Neural crest cell (in vitro differentiated cells): ENCODE measurements at places on chromosomes 5 and 9. TPM values are rescaled to one million over a fixed set of nuclear protein-coding genes. Genes with fewer than 3 reads are reported as not detected.

LHX3 gene
- 0.07 TPM in 1 of 2 replicates, not detected in the other for total RNA-seq

CNOT6 gene
- 70.6 and 75.7 TPM in 2 replicates for total RNA-seq

PTGES2 gene
- 63.2 and 72.2 TPM in 2 replicates for total RNA-seq

PCBD2 gene
- total RNA-seq: 11.8 and 12.1 TPM in 2 replicates

DMRT3 gene
- not detected in 2 replicates for total RNA-seq

DNA sequence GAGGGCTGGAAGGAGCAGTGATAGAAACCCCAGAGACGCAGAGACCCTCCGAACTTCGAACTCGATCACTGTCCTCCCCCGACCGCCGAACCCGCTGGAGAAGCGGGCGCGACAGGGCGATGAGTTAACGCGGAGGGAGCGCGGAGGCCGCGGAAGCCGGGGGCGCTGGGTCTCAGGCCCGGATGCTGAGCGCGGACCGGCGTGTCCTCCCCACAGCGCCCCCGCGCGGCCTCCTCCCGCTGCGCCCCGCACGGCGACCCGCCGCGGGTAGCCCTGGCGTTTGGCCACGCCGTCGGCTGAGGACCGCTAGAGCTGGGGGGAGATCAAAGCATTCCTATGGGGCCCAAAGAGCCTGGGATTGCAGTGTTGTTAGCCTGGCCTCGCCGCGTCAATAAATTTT lies 7.7 kb upstream of the DMRT2 start:
- peak; percentile 62 for DNase-seq
- peaks cover 98% of the 10 kb centered on the region for H3K27me3 ChIP-seq
- H3K27ac ChIP-seq: no peak overlapping the region
- peak overlapping the region; percentile 78 for H3K4me3 ChIP-seq
- H3K36me3 ChIP-seq: no peaks in the 10 kb centered on the region

DNA sequence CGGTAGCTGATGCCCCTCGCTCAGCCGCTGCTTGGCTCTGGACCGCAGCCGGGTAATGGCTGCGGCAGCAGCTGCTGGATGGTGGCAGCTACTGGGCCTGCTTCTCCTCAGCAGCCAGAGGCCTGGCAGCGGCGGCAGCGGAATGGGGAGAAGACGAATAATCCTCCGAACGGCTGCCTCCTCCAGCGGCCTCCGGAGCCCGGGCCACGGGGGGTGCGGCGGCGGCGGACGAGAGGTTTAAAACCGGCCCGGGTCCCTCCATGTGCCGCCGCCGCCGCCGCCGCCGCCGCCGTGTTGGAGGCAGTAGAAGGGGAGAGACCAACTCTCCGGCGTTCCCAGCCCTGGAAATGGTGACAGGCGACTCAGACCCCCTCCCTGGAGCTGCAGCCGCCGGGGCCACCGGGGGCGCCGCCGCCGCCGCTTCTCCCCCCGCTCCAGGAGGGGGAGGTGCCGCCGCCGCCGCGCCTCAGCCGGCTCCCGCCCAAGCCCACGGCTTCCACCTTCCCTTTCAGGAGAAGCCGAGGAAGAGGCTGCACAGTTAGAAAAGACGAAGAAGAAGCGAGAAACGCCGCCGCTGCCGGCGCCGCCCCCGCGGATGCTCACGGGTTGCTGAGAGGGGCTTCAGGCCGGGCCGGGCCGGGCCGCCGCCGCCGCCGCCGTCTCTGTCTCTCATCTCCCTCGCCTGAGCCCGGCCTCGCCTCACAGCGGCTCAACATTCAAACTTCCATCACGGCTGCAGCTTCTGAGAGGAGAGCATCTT lies 118.4 kb upstream of the PRSS3 start:
- H3K27me3 ChIP-seq: no peaks in the 10 kb centered on the region
- peak overlapping the region; percentile 97 for H3K27ac ChIP-seq
- peaks cover 7% of the 10 kb centered on the region for H3K36me3 ChIP-seq
- peak; percentile 63 for DNase-seq

- no peak overlapping the region for H3K4me3 ChIP-seq
- no peaks in the 10 kb centered on the region for H3K27me3 ChIP-seq
- no peak overlapping the region for H3K27ac ChIP-seq
- no peak for DNase-seq
- peaks cover 16% of the 10 kb centered on the region for H3K4me1 ChIP-seq
Measured at GRCh38 chr9:136964171-136964689, 12.2 kb downstream of the LCN12 start.

GRCh38 chr9:123150708-123151503 lies 117.4 kb downstream of the GPR21 start:
- DNase-seq: no peak
- H3K4me3 ChIP-seq: no peak overlapping the region
- no peaks in the 10 kb centered on the region for H3K27me3 ChIP-seq
- H3K36me3 ChIP-seq: peaks cover 12% of the 10 kb centered on the region
- no peak overlapping the region for H3K27ac ChIP-seq
- H3K4me1 ChIP-seq: no peaks in the 10 kb centered on the region

DNA sequence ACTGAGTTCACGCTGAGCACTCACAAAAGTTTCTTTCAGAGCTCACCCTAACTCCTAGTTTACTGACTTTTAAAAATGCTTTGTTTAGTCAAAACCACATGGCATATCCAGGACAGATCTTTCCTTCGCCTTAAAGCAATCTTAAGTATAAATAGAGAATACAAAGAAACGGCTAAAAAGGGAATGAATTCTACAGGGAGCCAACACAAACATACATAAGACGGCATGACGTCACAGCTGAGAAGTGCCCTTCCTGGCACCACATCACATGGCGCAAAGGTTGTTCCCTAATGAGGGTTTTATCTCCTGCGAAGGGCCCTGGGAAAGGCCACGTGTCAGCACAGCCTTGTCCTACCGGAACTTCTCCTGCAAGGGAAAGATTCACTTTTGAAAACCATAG lies 141.3 kb downstream of the IRX1 start:
- no peak overlapping the region for H3K4me3 ChIP-seq

- H3K36me3 ChIP-seq: no peaks in the 10 kb centered on the region
- H3K4me1 ChIP-seq: peaks cover 12% of the 10 kb centered on the region
- H3K4me3 ChIP-seq: no peak overlapping the region
- no peak overlapping the region for H3K27ac ChIP-seq
- peaks cover 2% of the 10 kb centered on the region for H3K27me3 ChIP-seq
Measured at GRCh38 chr5:138588013-138588788, 13.0 kb upstream of the HSPA9 start.

DNA sequence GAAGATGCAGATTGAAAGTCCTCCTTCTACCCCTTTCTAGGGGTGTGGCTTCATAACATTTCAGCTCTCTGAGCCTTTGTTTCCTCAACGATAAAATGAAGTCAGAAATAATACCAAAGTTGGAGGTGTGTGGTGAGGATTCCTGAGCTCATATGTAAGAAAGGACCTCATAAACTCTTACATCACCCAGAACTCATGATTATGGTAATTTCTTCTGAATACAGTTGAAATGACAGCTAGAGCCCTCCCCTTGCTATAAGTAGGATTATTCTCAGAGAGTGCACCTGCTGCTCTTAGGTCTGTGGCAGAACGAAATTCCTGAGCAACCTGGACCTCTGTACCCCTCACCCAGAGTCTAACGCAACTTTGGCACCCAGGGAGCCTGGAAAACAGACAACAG lies 291.4 kb upstream of the KLF4 start:
- no peak overlapping the region for H3K27ac ChIP-seq
- no peak overlapping the region for H3K4me3 ChIP-seq
- H3K4me1 ChIP-seq: no peaks in the 10 kb centered on the region
- H3K27me3 ChIP-seq: no peaks in the 10 kb centered on the region

- no peaks in the 10 kb centered on the region for H3K4me1 ChIP-seq
- no peaks in the 10 kb centered on the region for H3K27me3 ChIP-seq
- H3K36me3 ChIP-seq: peaks cover 30% of the 10 kb centered on the region
- no peak overlapping the region for H3K4me3 ChIP-seq
Measured at GRCh38 chr9:133770076-133770777, 32.1 kb upstream of the SARDH start.

DNA sequence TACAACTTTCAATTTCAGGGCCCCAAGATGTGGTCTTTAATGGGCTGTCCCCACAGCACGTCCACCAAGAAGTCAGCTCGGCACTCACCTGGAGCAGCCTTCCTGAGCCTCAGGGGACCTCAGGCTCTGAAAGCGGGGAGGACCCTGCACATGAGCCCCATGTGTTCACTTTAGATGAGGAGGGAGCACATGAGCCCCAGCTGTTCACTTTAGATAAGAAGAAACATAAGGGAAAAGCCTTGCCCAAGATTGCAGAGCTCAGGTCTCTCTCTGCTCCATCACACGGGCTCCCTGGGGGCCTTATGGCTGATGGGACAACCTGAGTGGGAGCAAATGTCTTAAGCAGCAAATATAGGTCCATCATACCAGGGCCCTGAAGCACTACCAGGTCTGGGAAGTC lies 56.4 kb downstream of the NIPSNAP3B start:
- no peak for DNase-seq
- H3K27me3 ChIP-seq: no peaks in the 10 kb centered on the region
- no peak overlapping the region for H3K4me3 ChIP-seq
- H3K36me3 ChIP-seq: peaks cover 13% of the 10 kb centered on the region
- H3K27ac ChIP-seq: no peak overlapping the region
- H3K4me1 ChIP-seq: no peaks in the 10 kb centered on the region

DNA sequence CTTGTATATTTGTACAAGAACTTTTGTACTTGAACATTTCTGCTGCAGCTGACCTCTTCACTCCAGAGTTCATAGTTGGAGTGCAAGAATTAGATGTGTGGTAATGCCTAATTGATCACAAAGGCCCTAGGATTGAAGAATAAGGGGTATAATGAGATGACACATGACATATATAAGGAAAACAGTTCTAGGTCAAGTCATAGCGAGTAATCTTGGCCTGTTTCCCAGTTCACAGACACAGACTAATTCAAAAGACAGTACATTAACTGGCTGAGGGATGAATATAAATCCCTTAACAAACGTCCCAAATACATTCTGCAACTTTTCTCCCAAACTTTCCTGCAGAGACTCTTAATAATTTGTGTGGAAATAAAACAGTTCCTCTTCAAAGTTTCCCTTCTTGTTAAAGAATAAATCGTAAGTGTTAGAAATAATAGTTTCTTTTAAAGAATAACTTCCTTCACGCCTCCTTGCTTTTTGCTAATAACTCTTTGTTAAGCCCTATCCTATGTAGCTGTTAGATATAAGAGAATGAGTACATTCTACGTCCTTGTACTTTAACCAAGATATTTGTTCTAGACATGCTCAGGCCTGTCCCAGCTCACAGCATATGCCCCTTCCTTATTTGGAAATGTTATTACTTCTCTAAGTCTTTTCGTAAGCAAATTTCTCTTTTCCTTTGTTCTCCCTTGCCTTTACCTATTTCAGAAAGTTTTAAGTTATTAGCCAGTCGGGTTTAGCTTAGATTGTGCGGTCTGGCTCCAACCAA lies 556.4 kb upstream of the CTNND2 start:
- no peaks in the 10 kb centered on the region for H3K27me3 ChIP-seq
- no peaks in the 10 kb centered on the region for H3K36me3 ChIP-seq
- no peak for DNase-seq
- no peaks in the 10 kb centered on the region for H3K4me1 ChIP-seq
- no peak overlapping the region for H3K27ac ChIP-seq

DNA sequence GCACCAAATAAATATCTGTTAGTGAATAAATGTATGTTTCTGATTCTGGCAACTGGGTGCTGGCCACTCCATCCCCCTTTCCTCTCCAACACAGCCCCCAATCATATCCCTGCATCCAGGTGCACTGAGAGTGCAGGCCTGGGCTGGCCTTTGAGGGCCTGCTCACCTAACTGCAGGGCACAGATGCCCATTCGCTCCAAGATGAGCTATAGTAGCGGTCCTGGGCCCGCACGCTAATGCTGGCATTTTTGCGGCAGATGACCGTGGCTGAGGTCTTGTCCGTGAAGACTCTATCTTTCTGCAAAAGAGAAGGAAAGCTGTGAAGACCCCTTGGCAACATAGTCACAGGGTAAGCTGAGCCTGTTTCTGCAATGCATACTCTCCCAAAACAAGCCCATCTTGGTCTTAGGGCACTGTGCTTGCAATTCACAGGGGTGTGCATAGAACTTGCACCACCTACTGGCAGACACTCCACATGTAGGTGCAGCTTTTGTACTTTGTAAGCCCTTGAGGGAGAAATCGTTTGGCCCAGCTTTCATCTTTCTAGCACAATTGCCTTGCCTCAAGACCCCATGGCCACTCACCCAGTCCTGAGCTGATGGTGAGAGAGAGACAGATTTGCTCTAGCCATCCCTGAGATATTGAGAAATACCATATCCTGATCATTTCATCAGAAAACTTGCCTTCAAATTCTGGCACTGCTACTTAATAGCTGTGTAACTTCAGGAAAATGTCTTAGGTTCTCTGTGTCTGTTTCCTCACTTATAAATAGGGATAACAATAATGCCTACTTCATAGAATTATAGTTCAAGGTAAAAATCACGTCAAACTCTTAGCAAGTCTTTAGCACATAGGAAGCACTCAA lies 13.5 kb downstream of the IL12B start:
- DNase-seq: peak; percentile 25
- no peaks in the 10 kb centered on the region for H3K36me3 ChIP-seq
- H3K27ac ChIP-seq: no peak overlapping the region
- peaks cover 49% of the 10 kb centered on the region for H3K27me3 ChIP-seq

GRCh38 chr5:10064546-10065195 lies 185.0 kb downstream of the ATPSCKMT start:
- H3K27ac ChIP-seq: peak overlapping the region; percentile 81
- H3K4me3 ChIP-seq: no peak overlapping the region
- H3K4me1 ChIP-seq: peaks cover 4% of the 10 kb centered on the region
- H3K27me3 ChIP-seq: no peaks in the 10 kb centered on the region
- H3K36me3 ChIP-seq: no peaks in the 10 kb centered on the region
- DNase-seq: no peak

DNA sequence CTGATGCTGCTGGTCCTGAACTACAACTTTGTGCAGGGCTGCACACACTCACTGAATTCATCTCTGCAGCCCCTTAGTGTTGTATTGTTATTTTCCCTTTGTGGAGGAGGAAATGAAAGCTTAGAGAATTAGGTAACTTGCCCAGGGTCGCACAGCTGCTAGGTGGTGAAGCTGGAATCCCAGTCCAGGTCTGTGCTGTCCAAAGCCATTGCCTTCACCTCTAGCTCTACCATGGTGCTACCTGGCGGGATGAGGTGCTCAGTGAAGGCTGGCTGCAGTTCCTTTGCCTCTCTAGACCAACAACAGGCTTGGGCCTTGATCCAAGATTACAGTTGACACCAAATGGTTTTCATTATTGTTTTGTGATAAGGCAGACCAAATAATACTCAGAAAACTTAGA lies 177.8 kb upstream of the PITX1 start:
- no peak overlapping the region for H3K4me3 ChIP-seq
- DNase-seq: no peak
- no peaks in the 10 kb centered on the region for H3K4me1 ChIP-seq
- no peak overlapping the region for H3K27ac ChIP-seq
- H3K27me3 ChIP-seq: peaks cover 15% of the 10 kb centered on the region

DNA sequence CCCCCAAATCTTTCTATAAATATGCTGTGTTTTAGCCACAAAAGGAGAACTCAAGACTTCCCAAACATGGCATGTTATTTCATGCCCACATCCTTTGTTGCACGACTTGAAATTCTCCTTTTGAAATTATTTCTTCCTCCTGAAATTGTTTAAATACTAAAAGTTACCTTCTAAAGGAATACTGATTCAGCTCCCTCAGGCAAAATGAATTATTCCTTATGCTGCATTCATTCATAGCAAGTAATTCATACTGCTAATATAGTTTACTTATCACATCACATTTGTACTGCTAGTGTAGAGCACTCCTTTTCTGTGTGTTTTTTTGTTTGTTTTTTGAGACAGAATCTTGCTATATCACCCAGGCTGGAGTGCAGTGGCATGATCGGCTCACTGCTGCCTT lies 45.7 kb downstream of the BHMT start:
- DNase-seq: no peak
- no peak overlapping the region for H3K27ac ChIP-seq
- no peak overlapping the region for H3K4me3 ChIP-seq
- H3K4me1 ChIP-seq: no peaks in the 10 kb centered on the region

GRCh38 chr5:168174376-168174775 lies 117.1 kb upstream of the WWC1 start:
- no peak overlapping the region for H3K27ac ChIP-seq
- no peak overlapping the region for H3K4me3 ChIP-seq
- no peaks in the 10 kb centered on the region for H3K36me3 ChIP-seq
- H3K27me3 ChIP-seq: peaks cover 51% of the 10 kb centered on the region
- H3K4me1 ChIP-seq: peaks cover 30% of the 10 kb centered on the region
